ENCODE measurements at places on chromosomes 6 and 20. TPM values are rescaled to one million over a fixed set of nuclear protein-coding genes. Genes with fewer than 3 reads are reported as not detected.

Gene ULBP2
- 2.9 TPM for total RNA-seq

Gene SEL1L2
- not detected for total RNA-seq

Gene C20orf144
- total RNA-seq = 0.29 TPM

Gene MPIG6B
- total RNA-seq = not detected

Gene IRF4
- total RNA-seq = 221 TPM

Gene TREM2
- not detected for total RNA-seq

Gene HLA-DQA1
- 89.7 TPM for total RNA-seq

Gene UNC5CL
- 2.1 TPM for total RNA-seq

Gene ZSCAN23
- total RNA-seq = 1.6 TPM

Gene CD40
- 3.2 TPM for total RNA-seq

Gene PET117
- total RNA-seq = 14.6 TPM

Gene OPRM1
- total RNA-seq = not detected
